ENCODE measurements at places on chromosomes 4 and X. TPM values are rescaled to one million over a fixed set of nuclear protein-coding genes. Genes with fewer than 3 reads are reported as not detected.

- no peak for DNase-seq
Measured at GRCh38 chr4:146143888-146144287, 31.6 kb upstream of the LSM6 start.

Gene SULT1E1
- not detected for total RNA-seq

Gene CSTF2
- 9.6 TPM for total RNA-seq

DNA sequence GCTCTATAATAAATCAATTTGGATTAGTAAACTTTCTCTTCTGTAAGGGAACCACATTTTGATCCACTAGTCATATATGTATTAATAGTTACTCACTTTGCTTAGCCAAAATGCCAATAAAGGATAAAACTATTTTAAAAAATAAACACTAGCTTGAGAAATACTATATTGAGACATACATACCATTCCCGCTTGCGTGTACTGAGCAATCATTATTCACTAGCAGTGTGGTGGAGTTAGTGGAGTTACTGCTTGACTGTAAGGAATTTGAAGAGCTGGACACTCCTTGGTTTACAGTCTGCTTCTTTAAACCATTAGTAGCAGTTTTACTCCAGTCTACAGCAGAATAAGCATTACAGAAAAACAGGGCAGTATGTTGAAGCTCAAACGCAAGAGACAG is 10.8 kb upstream of the PHKA2 start:
- no peak for DNase-seq

Gene CCDC110
- 0.47 TPM for total RNA-seq

- no peak for DNase-seq
Measured at GRCh38 chrX:40852586-40852985, 117.2 kb upstream of the MED14 start.

Gene SMPX
- not detected for total RNA-seq

DNA sequence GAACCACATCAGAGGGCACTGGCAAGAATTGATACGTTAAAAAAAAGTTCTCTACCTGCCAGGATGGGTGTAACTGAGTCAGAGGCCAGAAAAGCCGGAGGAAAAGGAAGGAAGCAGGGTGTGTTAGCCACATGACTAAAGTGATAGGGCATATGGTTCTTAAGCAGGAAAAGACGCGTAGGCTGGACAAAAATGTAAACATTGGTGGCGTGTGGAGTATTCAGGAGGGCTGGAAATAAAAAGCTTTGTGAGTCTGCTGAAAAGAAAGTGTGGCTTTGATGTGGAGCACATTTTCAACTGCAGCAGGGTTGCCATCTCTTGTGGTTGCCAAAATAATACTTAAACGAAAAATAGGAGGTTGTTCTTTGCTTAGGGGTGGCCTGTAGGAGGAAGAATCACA is 186.5 kb upstream of the RPL34 start:
- DNase-seq = no peak

- no peak for DNase-seq
Measured at GRCh38 chr4:108359130-108359985, 190.6 kb upstream of the LEF1 start.

DNA sequence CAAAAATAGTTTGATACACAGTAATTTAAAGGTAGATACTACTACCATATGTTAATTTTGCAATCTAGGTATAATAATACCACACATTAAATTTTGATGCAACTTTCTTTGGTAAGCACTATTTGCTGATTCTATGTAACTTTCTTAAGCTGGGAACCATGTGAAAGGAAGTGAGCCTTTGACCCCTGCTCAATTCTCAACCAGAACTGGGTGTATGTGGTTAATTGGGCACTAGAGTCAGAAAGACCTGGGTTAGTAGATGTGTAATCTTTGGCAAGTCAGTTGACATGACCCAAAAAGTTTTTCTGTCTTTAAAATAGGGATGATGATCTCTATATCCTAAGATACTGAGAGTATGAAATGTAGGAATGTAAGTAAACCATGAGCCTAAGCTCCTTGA is 22.4 kb downstream of the TLR2 start:
- no peak for DNase-seq

DNA sequence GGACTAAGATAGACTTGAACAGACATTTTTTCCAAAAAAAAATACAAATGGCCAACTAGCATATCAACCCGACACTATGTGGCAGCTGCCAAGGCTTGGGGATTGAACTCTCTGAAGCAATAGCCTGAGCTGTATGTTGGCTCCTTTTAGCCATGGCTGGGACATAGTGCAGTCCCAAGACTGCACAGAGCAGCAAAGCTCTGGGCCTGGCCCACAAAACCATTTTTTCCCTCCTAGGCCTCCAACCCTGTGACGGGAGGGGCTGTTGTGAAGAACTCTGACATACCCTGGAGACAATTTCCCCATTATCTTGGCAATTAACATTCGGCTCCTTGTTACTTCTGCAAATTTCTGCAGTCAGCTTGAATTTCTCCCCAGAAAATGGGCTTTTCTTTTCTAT is 50.1 kb downstream of the CISD2 start:
- no peak for DNase-seq

DNA sequence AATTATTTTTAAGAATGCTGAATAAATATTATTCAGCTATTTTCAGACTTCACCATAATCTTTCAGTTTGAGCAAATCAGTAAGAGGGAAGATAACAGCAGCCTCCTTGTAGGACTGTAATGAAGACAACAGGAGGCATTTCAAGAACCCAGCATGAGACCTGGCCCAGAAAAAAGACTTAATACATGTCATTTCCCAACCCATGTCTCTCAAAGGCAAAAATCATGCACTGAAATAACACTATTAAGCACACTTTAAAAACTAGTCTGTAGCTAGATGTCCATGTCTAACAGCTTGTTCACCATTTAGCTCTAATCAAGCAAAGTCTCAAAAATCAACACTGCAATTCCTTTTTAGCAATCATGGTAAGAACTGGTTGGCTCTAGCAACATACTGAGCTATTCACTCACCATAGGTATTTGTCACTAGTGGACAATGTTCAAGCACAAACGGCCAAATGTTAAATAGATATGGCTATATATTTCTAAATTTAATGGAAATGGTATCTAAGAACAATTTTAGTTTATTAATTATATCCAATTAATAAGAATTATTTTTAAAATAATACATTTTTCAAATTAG is 109.9 kb downstream of the WDFY3 start:
- no peak for DNase-seq

Gene PAGE2B
- total RNA-seq = not detected

Gene KLHL4
- 1.2 TPM for total RNA-seq

- DNase-seq = no peak
Measured at GRCh38 chr4:83329521-83330110, 5.0 kb downstream of the HPSE start.

DNA sequence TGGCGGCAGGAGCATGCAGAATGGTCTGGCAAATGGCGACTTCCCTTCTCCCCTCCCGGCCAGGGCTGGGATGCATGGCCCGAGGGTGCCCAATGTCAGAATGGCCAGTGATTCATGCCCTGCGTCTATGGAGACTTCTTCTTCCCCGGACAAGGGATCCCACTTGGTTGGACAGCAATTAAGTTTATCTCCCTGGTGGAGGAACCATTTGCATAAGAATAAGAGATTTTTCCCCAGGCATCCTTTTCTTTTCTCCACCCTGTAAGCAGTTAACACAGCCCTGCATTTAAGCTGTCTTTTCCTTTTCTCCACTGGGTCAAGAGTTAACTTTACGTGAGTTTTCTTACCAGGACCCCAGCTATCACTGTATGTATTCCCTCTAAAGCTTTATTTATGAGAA is 856.6 kb downstream of the GLUD2 start:
- DNase-seq = no peak

Gene FDCSP
- total RNA-seq = not detected

- no peak for DNase-seq
Measured at GRCh38 chrX:120140293-120140981, 18.0 kb upstream of the RHOXF2 start.

- no peak for DNase-seq
Measured at GRCh38 chrX:97471071-97471470, 587.4 kb downstream of the RPA4 start.

DNA sequence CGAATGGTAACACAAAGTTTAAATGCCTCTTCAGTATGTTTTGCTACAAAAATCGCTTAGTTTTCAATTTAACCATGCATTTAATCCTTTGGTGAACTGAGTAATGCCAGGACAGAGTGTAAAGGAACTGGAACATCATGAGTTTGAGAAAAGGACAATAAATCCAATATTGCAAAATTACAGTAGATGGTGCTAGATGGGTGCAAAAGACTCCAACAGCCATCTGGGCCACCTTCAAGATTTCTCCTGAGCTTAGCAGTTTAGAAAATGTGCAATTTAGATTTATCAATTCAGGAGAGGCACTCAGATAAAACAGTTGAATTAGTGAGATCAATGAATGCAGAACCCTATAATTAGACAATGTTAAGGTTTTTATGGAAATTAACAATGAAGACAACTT is 33.2 kb upstream of the MID1IP1 start:
- no peak for DNase-seq

DNA sequence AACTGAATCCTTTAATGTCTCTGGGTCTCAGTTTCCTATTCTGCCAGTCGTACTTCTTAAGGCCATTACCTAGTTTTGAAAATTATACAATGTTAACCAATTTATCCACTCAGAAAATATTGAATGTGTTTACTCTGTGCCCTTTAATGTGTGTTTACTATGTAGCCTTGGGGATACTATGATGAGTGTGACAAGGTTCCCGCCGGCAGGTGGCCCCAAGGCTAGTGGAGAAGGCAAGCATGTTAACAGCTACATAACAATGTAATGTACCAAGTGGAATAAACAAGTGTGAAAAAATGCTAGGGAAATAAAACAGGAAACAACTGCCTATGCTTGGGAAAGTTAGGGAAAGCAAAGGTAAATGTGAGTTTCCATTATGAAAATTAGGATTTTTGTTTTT is 187.3 kb upstream of the MBNL3 start:
- DNase-seq = no peak

Gene SPANXA1
- not detected for total RNA-seq

- no peak for DNase-seq
Measured at GRCh38 chr4:2868877-2869487, 25.3 kb downstream of the ADD1 start.

GRCh38 chr4:129437347-129437746 is 341.4 kb downstream of the C4orf33 start:
- DNase-seq = no peak

DNA sequence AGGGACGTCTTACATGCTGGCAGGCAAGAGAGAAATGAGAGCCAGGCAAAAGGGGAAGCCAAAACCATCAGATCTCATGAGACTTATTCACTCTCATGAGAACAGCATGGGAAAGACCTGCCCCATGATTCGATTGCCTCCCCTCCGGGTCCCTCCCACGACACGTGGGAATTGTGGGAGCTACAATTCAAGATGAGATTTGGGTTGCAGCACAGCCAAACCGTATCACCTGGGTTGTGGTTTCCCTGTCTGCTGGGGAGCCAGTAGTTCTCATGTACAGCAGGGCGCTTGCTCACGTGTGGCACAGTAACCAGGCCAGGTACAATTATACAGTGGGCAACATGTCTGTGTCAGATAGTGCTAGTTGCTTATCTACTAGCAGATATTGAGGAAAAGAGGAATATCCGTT is 11.1 kb upstream of the RS1 start:
- no peak for DNase-seq

DNA sequence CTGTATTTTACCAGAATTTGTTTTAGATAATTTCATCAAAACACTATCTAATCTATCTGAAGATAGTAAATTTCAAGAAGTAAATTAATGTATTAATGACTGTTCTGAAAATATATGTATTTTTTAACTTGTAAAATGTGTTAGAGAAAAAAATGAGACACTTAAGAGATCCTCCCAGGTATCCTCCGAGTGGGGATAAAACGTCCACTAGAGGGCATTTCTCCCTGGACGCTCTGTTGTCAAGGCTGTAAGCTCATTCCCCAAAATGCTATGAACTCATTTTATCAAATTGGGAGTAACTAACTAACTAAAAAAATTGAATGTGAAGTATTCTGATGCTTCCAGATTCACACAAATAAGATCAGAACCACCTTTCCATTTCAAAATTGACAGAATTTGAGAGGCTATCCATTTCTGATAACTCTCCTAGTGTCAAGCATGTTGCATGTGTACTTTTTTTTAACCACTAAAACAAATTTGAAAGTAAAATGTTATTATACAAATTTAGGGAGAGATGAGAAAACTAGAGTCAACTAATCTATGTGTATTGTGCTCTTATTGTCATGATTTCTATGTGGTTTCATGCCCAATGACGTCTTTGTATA is 337.3 kb upstream of the HS3ST1 start:
- no peak for DNase-seq
